NCI-H524 (cell line): ENCODE measurements at places on chromosomes 4 and X.

DNA sequence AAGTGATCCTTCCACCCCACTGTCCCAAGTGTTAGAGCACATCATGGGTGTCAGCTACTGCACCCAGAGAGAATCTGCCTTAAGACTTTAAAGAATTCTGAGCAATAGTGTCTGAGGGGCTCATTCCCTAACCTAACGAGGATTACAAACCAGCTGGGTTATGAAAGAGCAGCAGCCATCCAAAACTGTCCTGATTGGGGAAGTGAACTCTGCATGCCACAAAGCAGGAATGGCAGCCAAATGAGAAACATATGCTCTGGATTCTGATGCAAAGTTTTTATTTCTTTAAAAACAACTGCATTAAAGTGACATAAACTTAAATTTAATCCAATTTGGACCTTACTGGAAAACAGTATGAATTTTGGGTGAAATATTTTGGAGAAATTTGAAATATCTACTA is 103.2 kb downstream of the ANXA3 start:
- DNase-seq = no peak

DNA sequence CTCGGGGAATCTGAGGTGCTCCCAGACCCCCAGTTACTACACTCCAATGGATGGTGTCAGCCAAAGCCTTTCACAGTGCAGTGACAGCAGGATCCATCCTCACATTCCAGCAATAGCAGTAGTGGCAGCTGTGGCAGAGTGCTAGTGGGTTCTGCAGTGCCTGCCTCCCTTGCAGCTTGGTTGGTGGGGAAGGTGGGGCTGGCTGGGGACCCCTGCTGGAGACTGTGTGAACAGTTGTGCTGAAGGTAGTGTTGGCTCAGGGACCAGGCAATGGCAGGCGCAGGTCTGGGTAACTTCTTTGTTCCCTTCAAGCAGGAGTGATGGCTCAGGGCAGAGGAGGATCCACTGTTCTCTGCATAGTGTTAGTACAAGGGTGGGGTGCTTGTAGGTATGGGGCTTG is 343.7 kb upstream of the TRAM1L1 start:
- DNase-seq = no peak

- peak; percentile 47 for DNase-seq
These were observed 9.5 kb downstream of the RBPJ start for GRCh38 chr4:26330186-26330787.

DNA sequence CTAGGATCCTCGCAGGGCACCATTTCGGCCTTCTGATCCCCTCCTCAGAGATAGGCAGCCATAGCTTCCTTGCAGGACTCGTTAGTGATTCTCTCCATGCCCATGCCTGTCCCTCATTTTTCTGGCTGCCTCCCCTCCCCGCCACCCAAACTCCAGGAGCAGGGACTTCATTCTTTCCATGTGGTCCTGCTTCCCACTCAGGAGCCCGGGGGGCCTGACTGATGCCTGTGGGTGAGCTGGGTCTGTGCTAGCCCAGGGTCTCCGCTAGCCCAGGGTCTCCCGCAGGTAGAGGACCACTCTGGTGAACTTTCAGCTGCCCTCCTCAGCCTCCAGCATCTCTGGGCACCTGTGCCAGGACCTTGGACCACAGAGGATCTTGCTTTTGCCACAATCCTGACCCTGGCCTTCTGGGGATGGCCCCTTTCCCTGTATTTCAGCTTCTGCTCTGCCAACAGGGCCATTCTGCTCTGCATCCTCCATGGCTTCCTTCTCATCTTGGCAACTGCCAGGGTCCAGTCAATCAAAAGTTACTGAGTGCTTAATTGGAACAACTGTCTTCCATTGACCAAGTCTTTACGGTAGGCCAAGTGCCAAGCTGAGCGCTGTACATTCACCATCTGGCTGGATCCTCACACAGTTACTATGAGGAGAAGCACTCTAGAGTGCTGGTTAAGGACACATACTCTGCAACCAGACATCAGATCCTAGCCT is 152.2 kb downstream of the EFNB1 start:
- DNase-seq = peak; percentile 5

GRCh38 chr4:112517911-112518310 is 1.9 kb upstream of the NEUROG2 start:
- no peak for DNase-seq

DNA sequence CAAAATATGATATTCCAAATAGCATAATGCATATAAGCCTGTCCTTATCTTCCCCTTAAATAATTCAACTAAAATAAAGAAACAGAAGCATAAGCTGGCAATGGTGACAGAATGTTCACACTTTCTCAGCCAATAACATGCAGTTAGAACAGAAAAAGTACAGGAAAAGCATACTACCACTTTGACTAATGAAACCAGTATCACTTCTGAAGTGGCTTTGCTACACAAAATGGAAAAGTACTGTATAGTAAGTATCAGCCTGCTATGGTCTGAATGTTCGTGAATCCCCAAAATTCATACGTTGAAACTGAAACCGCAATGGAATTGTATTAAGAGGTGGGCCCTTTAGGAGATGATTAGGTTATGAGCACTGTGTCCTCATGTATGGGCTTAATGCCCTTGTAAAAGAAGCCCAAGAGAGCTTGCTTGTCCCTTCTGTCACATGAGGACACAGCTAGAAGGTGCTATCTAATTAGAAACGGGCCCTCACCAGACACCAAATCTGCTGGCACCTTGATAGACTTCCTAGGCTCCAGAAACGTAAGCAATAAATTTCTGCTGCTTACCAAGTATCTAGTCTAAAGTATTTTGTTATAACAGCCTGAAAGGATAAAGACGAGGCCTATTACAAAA is 102.6 kb downstream of the PRDM5 start:
- DNase-seq = no peak

DNA sequence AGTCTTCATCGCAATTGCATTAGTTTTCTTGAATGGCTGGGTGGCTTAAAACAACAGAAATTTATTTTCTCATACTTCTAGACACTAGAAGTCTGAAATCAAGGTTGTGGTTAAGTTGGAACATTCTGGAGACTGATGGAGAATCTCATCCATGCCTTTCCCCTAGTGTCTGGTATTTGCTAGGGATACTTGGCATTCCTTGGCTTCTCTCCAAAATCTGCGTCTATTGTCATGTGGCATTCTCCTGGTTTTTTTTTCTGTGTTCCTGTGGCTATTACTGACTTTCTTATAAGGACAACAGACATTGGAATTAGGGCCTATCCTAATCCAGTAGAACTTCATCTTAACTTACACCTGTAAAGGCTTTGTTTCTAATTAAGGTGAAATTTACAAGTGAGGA is 272.8 kb upstream of the EPHA5 start:
- DNase-seq = no peak

- no peak for DNase-seq
These were observed 194.9 kb downstream of the CBLL2 start for GRCh38 chrX:22467571-22467970.

DNA sequence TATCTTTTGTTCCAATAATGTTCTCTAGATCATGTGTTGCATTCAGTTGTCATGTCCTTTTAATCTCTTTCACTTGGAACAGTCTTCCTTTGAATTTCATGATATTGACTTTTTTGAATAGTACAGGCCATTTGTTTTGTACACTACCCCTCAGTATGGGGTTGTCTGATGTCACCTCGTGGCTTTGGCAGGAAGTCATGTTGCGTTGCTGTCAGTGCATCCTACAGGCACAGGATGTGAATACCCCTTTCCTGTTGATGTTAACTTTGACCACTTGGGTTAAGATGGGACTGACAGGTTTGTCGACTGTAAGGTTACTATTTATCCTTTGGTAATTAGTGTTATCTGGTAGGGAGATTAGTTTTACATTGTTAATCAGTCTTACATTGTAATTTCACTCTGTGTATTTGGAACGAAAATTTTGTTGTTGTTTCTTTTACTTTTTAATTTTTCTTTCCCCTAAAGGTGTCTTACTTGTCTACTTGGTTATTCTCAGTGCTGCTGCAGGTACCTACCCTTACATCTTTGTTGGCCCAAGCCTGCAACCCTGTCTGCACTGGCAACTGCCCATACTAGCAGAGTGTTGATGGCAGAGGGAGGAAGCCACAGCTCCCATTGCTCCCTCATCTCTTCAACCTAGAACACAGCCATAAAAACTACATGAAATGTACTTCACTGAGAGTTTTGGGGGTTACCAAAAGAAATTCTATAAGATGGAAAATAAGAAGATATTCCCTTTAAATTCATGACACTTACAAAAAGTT is 14.7 kb upstream of the ATP8A1 start:
- DNase-seq = no peak

GRCh38 chrX:15269618-15270521 is at the start of gene ASB9:
ASB9 (minus strand) TSS chrX:15270083; CDS start chrX:15269874, 209 bp downstream.
- no peak for DNase-seq

DNA sequence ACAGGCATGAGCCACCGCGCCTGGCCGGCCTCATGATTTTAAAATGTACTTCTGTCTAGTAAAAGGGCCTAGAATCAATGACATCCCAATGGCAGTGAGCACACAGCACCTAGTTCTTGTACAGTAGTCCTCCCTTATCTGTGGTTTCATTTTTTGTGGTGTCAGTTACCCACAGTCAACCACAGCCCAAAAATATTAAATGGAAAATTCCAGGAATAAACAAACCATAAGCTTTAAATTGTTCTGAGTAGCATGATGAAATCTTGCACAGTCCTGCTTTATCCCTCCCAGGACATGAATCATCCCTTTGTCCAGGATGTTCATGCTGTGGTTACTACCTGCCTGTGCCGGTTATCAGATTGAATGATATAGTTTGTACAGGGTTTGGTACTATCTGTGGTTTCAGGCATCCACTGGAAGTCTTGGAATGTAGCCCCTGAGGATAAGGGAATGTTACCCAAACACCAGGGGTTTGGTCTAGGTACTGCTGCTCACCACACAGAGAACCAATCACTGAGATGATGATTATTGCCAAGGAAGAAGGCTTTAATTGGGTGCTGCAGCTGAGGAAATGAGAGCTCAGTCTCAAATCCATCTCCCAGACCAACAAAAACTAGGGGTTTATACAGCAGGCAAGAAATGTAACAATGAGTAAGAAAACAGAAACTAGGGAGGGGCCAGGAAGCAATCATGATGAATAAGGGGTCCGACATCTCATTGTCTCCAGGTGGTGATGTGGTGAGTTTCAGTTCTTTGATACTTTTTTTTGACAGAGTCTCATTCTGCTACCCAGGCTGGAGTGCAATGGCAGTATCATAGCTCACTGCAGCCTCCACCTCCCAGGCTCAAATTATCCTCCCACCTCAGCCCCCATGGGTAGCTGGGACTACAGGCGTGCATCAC is 16.2 kb upstream of the FHL1 start:
- DNase-seq = no peak

DNA sequence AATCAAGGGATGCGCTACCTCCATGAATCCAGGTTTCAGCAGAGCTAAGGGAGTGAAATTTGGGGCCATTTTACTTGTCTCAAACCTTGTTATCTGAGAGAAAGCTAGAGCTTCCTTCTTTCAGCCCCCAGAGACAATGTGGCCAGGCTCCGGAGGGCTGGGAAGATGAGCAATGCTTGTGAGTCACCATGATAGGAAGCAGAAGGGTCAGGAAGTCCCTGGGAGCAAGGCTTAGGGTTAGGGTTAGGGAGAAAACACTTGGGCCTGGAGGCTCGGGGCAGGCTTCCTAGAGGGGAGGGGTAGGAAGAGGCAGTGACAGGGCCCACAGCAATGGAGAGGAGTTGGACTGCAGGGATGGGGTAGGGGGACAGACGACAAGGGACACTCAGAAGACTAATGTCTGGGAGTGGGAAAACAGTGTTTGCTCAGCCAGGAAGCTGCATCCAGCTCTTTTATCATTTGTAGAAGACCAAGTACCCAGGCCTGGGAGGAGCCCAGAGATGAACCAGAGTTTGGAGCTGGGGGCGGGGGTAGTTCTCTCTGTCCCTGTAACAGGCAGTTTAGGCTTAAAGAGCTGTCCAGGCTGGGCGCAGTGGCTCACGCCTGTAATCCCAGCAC is 16.4 kb upstream of the PORCN start:
- no peak for DNase-seq

- DNase-seq = no peak
These were observed 38.8 kb downstream of the ADRA2C start for GRCh38 chr4:3805026-3805425.

DNA sequence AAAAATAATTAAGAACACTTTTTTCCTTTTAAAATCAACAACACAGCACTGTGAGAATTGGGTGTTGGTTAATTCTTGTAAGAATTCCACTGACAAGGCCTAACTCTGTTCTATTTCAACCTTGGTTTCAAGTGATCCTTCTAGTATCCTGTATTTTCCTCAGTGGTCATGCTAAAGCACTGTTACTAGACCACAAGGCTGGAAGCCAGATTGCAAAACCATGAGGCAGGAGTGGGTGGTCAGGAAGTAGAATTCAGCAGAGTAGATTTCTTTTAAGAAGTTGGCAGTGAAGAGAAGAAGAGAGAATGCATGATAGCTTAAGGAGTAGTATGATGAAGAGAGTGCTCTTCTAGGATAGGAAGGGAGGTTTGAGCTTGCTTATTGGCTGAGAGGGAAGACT is 71.6 kb upstream of the LEF1 start:
- no peak for DNase-seq

GRCh38 chr4:173091958-173092357 is 76.7 kb upstream of the GALNT7 start:
- no peak for DNase-seq

DNA sequence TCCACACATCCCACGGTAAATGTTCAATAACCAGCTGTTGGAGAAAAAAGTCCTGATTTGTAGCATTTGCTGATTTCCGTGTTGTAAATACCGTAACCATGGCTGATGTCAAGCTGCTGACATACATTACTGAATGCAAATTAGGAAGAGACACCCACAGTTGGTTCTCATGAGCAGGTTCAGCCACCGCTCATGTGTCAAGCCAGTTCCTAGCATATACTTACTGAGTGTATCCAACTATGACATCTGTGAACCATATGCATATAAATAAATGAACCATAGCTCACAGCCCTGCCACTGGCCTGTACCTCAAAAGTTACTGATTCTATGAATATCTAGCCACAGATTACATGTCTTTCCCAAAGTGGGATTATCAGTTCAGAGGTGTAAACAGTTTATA is 29.5 kb downstream of the FHDC1 start:
- no peak for DNase-seq

DNA sequence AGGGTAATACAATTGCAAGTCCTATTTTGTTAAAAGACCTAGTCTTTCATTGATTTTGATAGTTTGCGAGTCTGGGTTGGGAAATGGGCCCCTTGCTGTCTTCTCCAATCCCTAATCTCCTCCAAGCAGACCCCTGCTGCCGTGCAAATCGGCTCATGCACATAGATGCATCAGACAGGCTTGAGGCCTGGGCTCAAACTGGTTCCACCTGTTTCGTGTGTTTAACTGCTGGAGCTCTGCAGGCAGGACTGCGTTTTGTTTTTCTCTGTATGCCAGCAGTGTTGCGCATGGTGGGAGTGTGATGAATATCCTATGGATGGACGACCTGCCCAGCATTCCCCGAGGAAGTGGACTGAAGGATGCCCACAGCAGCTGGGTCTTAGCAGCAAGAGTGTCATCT is 133.9 kb downstream of the PDGFRA start:
- peak; percentile 84 for DNase-seq
